Muscle of back (tissue), 13 donors: ENCODE measurements at places on chromosomes 6 and 20. TPM values are rescaled to one million over a fixed set of nuclear protein-coding genes. Genes with fewer than 3 reads are reported as not detected.

DNA sequence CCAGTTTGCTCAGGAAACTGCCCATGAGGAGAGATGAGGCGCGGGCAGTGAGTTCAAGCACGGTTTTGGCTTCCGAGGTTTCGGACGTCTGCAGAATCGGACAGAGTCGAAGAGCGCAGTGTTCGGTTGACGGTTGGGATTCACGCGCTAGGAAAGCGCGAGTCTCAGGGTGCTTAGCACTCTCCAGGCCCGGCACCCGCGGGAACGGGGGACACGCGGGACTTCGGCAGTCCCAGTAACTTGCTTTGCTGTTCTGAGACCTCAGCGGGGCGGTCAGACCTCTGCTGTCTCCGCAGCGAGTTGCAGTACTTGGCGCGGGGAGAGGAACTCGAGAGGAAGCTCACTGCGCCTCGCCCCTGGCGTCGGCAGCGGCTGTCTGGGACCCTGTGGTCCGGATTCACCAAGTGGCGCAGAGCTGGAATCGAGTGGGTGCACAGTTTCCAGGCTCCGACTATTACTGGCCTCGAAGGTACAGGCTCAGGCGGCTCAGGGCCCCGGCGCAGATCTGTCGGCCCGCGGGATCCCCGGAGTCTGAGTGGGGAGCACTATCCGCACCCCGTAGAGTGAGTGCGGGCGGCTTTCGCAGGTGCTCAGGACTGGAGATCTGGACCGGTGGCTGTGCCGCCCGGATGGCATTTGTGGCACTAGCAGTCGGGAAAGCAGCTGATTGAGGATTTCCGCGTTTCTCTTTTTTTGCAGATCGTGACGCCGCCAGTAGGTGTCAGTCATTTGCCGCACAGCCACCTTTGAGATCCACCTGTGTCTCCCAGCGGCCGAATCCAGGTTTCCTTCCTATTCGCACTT lies at the start of gene POM121L2:
Gene POM121L2, minus strand, starts transcription at position 128 of the 804 bp plus-strand sequence. Its CDS starts 103 bp downstream, at position 25.
- DNase-seq, result no peak

DNA sequence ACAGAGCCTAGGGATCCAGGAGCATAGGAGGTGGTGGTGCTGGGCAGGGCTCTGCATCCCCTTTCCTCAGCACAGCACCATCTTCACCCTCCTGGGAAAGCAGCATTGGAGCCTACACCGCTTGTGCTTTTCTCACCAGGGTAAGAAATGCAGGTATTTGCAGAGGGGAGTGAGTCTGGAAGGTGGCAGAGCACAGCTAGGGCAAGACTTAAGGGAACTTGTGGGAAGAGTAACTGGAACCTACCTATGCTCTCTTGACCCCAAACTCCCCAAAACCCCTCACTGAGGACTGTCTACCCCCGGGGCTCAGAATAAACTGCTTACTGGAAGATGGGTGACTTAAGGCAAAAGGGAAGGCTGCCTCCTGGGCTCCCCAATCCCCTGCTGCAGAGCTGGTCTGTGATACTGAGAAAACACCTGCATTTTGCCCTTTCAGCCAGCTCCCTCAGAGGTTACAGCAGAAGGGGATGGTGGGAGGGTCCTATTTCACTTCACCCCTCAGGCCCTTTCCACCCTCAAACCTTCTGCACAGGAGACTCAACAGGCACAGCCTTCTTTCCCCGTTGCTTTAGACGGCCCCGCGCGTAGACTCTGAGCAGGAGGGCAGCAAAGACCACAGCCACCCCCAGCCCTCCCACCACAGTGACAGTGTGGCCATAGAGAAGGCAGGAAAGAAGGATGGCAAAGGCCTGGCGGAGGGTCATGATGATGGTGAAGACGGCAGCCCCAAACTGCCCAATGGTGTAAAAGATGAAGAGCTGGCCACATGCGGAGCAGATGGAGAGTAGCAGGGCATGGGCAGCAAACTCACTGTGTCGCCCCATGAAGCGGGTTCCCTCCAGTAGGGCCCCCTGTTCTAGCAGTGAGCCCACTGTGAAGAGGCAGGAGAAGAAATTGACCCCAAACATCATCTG lies 2.9 kb downstream of the SLC35B2 start:
- no peak for DNase-seq

DNA sequence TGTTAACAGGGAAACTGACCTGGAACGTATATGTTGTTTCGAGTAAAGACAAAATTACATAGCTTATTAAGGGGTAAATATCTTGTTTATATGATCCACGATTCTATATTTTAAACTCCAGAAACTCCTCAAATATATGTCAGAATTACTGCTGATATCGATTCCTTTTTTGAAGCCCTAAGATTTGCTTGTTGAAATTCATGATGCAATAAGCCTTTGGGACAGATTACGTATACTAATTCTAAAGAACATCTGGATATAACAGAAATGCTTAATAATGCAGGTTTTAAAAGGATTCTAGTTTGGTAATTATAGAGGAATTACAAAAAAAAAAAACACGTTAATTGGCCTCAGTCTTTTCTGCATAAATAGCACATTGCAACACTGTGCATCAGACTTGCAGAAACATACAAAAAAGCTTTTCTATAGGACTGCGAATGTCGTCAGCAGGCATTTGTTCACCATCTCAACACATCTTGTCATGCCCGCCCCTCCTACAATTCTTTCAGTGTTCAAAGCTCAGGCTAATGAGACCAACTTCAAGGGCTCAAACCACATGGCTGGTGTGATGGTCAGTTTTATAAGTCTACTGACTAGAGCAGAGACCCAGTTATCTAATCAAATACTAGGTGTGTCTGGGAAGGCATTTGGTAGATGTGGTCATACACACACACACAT lies 74.9 kb downstream of the AGPAT4 start:
- DNase-seq, result no peak

Gene PHACTR1
- polyA plus RNA-seq, result 5.1 TPM
